ENCODE measurements at places on chromosomes 11 and 22. TPM values are rescaled to one million over a fixed set of nuclear protein-coding genes. Genes with fewer than 3 reads are reported as not detected.

NELL1 gene
- total RNA-seq, result not detected

TRABD gene
- total RNA-seq, result 21.8 TPM

RBMXL2 gene
- not detected for total RNA-seq

MS4A7 gene
- not detected for total RNA-seq

SEPTIN3 gene
- total RNA-seq, result 0.77 TPM

OR8D1 gene
- total RNA-seq, result not detected

Data from Daoy (cell line).